ENCODE measurements at places on chromosomes 5 and 9. TPM values are rescaled to one million over a fixed set of nuclear protein-coding genes. Genes with fewer than 3 reads are reported as not detected.

Gene BRD9
- 42.6 TPM for total RNA-seq

Gene PRRT1B
- not detected for total RNA-seq

Gene ANKRD18B
- not detected for total RNA-seq

Gene SLC4A9
- total RNA-seq: 0.10 TPM

Gene FOXD4L4
- total RNA-seq: not detected

Gene SLIT3
- total RNA-seq: 14.6 TPM

DNA sequence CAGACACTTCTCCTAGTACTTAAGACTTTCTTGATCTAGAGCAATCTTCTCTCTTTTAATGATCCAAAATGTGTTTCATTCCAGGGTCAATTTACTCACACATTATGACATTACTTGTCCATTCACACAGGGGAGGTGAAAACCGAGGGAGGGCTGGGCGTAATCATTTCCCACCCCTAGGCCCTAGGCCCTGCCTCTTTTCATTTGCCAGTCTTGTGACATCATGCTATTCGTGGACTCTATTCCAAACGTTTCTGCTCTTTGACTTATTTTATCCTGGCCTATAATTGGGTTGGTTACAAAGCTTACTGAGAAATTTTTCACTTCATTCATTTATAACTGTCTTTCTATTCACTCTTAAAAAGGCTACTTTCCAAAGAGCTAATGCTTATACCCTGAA is 2.4 kb downstream of the DCAF12 start:
- no peak for DNase-seq

DNA sequence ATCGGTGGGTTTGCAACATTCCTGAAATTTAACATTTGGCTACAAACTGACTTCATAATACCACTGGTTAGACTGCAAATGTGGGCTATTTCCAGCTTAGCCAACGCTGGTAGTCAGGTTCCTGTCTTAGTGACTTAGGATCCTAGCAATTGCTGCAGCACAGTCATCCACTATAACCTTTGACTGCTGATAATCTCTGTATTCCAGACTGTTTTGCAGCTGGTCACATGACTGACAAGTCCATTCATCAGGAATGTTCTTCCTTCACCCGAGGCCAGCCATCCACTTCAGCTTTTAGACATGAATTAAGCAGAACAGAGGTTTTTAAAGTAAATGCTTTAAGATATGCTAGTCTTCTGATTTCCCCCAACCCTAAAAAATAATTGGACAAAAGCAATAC is 425.9 kb upstream of the MPDZ start:
- no peak for DNase-seq
